ENCODE measurements at places on chromosomes 3 and 15.
A peak's percentile ranks its signal among the peaks of the same experiment; 100 is the strongest.

GRCh38 chr3:110708156-110708555 is 363.5 kb upstream of the NECTIN3 start:
- DNase-seq, result no peak

GRCh38 chr3:159128628-159129027 is 326.8 kb downstream of the MFSD1 start:
- no peak for DNase-seq

- no peak for DNase-seq
These were observed 181.8 kb downstream of the PDCD6IP start for GRCh38 chr3:33980252-33980651.

DNA sequence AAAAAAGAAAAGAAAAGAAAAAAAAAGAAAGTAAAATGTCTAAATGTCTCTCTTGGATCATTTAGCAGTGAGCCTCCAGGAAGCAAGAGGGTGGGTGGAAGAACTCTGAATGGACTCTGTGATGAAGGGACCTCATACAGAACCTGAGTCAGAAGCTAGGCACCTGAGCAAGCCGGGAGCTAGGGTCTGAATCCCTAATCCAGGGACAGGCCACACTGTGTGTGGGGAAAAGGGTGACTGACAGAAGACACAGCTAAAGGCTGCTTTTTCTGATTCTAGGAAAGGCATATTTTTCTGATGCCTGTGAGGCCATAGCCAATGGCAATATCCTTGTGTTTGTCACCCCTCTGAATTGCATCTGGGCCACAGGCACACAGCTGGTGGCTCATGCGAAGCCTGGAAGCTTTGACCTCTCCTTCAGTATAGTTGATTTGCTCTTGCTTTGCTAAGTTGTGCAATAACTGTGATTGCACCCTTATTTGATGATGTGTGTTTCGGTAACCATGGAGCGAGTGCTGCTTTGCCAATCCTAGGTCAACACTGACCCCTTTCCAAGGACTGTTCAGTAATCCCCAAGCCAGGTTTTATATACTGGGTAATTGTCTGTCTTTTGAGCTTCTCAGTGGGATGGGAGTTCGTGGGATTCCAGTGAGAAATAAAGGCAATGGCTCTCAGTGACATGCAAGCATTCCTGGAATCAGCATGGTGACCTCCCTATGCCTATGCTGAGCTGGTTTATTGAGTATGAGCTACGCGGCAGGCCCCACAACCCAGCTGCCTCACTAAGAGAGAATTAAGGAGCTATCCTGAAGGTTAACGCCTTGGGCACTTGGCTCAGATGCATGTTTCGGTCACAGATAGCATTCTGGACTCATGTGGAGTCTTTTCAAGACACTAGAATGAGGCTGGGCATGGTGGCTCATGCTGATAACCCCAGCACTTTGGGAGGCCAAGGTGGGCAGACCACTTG is 49.0 kb upstream of the OSBPL11 start:
- DNase-seq, result no peak

GRCh38 chr3:129587566-129588210 is 18.8 kb downstream of the PLXND1 start:
- peak; percentile 45 for DNase-seq

DNA sequence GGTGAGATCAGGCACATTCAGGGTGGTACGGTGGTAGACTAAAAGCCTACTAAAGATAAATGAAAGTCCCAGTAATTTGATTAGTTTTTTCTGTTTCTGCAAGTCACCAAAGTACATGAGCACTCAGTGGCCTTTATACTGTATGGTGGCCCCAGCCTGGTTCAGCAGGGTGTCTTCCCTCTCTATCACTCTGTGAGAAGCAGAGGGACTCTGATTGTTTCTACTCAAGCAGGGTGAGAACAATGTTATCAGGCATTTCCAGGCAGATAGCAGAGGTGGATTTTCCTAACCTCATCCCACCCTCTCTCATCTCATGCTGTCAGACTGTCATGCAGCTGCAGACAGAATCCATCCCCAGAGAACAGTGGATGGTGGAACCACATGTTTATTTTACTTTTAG is 71.5 kb upstream of the BFSP2 start:
- no peak for DNase-seq

DNA sequence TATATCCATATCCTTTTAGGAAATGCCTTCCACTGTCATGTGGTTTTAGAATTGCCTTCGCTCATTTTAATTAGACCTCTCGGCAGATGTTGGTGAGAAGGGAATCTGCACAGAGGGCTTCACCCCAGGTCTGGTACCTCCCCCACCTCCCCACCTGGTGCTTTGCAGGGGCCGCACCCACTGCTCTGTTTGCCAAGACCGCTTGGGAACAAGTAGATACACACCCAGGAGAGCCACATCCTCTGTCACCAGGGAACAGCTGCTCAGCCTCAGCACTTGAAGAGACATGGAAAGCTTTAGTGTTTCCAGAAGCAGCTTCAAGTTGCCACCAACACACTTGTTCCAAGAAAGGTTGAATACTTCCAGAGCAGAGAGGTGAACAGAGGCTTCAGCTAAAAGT is 21.8 kb downstream of the LRRC31 start:
- no peak for DNase-seq

DNA sequence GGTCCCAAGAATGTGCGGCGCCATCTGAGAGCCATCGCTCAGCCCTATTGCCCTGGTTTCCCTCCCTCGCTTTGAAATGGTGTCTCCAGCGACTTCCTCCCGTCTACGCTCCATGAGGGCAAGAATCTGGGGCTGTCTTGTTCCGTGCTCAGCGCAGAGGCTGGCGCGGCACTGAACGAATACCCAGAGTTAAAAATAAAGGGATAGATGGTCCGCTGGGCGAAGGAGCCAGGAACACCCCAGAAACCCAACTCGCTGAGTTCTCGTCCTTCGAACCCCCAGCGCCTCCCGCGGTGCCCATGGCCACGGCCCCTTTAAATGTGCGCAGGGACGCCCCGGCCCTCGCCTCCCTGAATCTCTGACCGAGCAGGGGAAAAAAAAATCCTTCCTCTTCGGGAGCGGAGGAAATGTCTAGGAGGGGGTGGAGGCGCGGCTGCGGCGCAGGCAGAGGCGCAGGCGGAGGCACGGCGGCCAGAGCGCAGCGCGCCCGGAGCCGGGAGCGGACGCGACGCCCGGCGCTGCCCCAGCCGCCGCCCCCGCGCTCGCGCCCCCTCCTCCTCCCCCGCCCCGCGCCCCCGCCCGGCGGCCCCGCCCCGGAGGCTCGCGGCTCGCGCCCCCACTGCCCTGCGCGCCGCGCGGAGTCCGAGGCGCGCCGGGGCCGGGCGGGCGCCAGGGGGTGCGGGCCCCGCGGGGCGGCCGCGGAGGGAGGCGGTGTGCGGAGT is 8.5 kb upstream of the FGD5 start:
- peak; percentile 31 for DNase-seq

DNA sequence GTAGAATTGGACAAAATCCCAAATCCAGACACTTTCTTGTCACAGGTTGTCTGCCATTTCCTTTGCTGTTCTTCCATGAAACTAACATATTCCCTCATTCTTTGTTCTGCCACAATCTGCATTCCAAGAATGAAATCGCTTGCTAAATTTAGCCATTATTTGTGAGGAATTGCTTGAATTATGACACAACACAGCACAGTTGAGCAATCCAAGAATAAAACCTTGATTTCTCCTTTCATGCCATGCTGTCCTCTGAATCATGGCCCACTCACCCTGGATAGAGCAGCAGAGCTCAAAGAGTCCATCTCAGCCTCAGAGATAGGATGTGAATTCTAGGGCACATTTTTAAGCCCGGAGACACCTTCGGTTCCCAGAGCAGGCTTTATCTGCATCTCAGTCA is 35.2 kb upstream of the GREM1 start:
- no peak for DNase-seq

DNA sequence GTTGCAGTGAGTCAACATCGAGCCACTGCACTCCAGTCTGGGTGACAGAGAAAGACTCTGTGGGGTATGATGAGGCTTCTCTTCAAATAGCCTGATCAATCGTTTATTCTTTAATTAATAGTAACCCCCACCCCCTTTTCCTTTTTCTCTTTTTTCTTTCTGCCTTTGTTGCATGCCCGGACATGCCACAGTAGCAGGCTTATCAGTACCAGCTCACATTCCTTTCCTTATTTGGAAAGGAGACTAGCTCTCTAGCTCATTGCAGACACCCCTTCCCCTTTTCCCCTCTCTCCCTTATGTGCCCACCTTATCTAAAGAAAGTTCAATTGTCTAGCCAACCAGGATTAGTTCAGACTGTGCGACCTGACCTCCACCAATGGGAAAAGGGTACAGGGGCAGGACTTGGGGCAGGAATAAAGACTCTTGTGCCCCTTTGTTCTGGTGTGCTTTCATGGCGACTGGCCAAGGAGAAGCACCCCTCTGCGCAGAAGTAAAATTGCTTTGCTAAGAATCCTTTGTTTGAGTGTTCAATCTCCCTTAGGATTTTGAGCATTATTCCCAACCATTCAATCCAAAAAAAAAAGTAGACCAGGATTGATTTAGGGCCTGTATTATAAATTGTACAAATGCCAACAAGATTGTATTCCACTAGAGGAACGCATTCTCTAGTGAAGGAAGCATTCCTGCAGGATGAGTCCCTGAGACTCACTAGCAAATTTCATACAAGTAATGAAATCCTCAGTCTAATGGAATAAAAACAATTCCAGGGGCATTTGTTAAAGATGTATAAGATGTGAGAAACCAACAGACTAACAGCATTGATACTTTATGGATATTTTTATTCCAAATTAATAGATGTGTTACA is 95.8 kb upstream of the SNRPN start:
- DNase-seq, result peak; percentile 71

DNA sequence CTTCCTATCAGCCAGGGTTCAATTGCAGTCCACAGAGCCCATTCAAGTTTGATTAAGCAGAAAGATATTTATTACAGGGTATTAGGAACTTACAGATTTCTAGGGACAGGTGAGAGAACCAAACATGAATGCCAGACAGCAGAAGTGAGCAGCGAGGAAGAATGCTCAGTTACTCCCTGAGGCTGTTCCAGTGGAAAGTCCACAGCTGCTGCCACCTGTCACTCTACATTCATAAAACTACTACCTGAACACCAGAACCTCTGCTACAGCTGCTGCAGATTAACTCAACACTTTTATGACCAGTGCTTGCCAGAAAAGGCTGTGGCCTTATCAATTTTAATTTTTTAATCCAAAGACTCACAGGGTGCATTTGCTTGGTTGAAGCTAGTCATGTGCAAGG is 325.4 kb upstream of the ONECUT1 start:
- no peak for DNase-seq

GRCh38 chr15:60179786-60180391 is 175.8 kb downstream of the FOXB1 start:
- DNase-seq, result no peak

GRCh38 chr3:132783152-132783551 is 60.9 kb upstream of the NPHP3 start:
- DNase-seq, result no peak

DNA sequence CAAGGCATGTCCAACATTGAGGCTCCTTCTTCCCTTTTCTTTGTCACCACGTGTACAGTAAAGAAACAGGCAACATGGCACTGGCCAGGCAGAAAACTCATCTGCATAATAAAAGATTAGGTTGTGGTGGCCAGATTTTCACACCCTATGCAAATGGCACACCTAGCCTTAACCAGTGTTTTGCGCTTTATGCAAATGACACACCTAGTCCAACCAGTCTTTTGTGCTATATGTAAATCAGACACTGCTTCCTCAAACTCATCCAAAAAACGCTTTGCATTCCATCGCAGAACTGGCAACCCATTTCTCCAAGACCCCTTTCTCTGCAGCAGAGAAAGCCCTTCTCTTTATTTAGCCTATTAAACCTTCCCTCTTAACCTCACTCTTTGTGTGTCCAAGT is 109.1 kb downstream of the ZNF385D start:
- peak; percentile 39 for DNase-seq

DNA sequence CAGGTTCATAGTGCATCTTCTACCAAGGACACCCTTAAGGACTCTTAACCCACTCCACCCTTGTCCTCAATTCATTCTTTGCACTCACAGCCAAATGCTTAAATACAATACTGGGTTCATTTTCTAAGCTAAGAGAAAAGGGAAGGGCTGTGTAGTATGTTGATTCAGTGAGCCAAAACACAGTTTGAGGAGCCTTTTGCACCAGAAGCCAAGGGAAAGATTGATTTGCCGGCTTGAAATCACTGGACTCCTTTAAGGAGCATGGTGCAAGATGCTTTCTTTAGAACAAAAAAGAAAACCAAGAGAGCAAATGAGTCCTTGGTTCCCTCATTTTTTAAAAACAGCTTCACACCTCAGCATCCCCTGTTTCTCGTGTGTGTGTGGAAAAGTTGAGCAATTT is 47.8 kb downstream of the BOC start:
- no peak for DNase-seq

- no peak for DNase-seq
These were observed 92.7 kb downstream of the VGLL4 start for GRCh38 chr3:11551036-11551435.

DNA sequence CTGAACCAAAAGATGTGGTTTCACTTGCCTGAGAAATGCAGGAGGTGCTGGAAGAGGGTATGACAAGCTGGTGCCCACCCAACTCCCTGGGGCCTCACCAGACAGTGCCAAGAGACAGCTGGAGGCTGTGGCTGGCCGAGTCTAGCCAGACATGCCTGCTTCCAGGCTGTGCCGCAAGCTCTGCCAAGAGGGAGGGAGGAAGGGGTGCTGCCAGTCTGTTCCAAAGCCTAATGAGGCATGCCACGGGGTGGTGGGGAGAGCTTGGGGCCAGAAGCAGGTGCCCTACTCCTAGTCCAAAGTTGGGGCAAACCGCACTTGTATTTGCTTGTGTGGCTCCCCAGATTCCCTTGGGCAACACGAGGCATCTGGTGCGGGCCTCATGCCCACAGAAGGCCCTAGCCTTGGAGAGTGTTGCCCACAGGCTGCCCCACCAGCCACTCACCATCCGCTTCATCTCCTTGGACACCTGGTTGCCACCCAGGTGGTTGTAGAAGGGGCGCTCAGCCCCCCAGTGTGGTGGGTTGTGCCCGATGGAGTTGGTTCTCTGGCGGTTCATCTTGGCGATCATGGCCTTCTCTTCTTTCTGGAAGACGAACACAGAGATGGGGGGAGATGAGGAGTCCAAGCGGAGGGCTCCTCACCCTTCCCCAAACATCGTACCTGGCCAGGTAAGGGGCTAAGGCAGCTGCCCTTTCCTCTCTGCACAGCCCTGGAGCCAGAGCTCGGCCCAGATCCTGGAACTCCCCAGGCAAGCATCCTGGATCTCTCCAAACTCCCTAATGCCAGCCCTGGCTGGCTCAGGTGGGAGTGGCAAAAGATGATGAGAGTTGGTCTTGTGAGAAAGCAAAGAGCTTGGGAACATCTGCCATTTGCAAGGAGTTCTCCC is 123.4 kb downstream of the SEC22A start:
- no peak for DNase-seq

DNA sequence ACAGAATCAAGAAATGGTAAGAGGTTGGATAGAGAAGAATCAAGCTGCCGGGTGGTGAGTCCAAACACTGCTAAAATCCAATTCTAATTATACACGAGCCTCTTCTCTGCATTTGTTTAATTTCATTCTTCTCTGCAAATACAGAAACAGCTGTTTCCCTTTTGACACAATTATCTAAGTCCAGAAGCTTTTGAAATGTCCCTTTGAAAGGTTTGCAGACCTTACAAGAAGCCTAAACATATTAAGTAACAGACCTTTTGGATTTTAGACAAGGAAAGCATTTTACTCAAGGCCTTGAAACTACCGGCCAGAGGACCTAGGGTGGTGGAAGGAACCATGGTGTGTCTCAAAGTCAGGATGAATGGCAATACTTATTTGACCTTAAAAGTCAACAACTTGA is 403.8 kb upstream of the ADAMTS9 start:
- DNase-seq, result no peak

GRCh38 chr3:119604878-119605277 is 7.2 kb downstream of the PLA1A start:
- DNase-seq, result no peak

GRCh38 chr3:140899363-140899762 is 42.3 kb upstream of the SLC25A36 start:
- no peak for DNase-seq

GRCh38 chr15:51982013-51982769 is 10.6 kb upstream of the LEO1 start:
- peak; percentile 8 for DNase-seq
